Epithelial cell of prostate (primary cell): ENCODE measurements at places on chromosomes 7 and 10.

DNA sequence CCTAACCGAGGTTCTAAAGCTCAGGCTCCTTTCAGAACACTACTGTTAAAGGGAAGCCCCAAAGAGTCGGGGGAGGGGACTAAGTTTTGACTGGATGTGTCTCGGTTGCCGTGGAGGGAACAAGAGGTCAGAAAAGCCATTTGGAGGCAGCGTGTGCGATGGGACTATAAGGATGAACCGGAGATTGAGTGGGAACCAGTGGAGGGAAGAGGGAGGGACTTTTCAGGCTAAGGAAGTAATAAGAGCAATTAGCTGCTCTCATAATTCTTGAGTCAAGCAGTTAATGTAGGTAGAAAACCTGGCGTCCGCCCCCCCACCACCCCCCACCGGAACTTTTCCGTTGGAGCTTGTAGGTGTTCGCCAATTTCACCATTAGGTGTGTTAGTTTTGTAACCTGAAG, 491 bp upstream of the AKAP9 start:
- no peak for DNase-seq

- DNase-seq = no peak
Measured at GRCh38 chr10:79056736-79057391, 11.9 kb upstream of the ZMIZ1 start.

DNA sequence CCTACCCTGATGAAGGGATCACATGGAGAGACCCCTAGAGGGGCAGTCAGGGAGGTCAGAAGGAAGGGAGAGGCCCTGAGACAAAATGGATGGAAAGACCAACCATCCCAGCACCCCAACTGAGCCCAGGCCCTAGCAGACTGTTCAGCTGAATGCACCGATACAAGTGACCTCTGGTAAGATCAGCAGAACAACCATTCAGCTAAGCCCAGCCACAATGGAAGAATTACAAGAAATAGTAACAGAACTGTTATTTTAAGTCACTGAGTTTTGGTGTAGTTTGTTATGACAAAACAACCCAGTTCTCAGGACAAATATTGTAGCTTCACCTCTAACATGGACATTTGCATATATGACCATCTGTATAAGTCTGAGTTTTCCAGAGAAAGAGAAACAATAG, 210.4 kb upstream of the SVIL start:
- no peak for DNase-seq

- no peak for DNase-seq
Measured at GRCh38 chr10:17576768-17577167, 40.4 kb downstream of the HACD1 start.

DNA sequence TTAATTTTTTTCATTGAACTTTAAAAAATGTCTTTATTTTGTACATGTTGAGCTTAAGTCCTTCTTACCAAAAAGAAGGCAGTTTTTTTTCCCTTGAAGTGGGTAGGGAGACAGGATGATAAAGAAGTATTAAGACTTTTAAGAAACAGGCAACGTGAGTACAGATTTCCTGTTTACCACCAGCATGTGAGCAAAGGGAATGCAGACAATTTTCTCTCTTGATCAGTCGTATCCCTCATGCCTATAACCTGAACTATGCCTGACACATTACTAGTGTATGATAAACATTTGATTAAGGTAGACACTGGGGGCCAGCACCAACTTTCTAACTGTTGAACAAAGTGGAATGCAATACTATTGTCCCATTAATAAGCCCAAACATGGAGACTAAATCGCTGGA, 8.8 kb upstream of the OR2A2 start:
- DNase-seq = no peak

DNA sequence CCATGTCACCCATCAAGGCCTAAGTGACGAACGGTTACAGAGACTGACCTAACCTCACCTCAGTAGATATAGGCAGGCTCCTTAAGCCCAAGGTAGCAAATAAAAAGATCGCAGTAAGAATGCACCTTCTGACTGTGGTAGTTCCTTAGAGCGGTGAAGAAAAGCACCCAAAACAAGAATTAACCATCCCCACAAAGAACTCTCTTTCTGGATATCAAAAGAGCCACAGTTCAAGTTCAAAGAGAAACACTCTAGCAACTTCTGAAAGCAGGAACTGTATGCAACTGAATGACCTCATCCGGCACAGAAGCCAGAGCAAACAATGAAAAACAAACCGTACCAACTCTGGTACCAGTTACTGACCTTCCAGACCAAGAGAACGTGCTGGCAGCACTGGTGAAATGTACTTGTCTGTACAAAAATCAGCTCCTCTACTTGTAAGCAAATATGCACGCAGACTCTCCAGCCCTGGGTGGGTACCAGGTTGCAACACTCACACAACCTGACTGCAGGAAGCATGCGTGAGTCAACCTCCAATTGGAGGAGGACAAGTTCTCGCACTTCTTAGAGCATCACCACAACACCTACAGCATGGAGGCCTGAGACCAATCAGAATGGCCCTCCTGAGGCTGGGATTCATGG, 202.7 kb downstream of the FAM107B start:
- peak; percentile 81 for DNase-seq

- DNase-seq = no peak
Measured at GRCh38 chr7:69564454-69565417, 33.5 kb upstream of the AUTS2 start.

DNA sequence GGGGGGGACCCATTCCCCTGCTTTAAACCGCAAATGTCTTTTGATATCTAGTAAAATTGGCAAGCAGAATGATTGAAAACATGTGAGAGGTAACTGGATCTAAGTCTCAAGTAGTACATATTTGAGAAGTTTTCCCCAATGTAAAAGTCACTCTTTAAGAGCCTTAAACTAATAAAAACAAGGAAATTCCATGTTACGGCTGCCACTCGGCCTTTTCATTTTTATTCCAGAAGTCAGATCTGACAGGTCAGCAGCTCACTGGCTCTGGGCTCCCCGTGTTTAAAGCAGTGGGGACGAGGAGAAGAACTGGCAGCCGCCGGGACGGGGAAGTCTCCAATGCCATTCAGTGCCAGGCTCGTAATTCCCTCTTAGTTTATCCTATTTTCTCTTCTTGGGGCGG, 80.7 kb downstream of the CUX1 start:
- DNase-seq = no peak
